ENCODE measurements at places on chromosomes 4 and X.

DNA sequence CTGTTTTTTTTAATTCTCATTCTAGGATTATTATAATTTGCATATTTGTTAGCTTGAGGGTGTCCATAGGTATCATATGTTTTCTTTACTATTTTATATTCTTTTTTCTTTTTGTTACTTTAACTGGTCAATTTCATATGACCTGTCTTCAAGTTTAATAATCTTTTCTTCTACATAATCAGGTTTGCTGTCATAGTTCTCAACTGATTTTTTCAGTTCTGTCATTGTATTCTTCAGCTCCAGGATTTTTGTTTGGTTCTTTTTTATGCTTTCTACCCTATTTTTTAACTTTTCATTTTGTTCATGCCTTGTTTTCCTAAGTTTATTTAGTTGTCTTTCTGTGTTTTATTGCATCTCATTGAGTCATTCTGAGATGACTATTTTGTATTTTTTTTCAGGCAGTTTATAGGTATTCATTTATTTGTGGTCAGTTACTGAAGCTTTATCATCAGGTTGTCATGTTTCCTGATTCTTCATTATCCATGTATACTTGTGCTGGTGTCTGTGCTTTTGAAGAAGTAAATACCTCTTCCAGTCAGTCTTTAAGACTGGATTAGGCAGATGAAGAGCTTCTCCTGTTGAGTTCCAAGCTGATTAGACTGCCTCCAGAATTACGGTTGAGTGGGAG, 220.3 kb upstream of the VEGFC start:
- no peak for DNase-seq

DNA sequence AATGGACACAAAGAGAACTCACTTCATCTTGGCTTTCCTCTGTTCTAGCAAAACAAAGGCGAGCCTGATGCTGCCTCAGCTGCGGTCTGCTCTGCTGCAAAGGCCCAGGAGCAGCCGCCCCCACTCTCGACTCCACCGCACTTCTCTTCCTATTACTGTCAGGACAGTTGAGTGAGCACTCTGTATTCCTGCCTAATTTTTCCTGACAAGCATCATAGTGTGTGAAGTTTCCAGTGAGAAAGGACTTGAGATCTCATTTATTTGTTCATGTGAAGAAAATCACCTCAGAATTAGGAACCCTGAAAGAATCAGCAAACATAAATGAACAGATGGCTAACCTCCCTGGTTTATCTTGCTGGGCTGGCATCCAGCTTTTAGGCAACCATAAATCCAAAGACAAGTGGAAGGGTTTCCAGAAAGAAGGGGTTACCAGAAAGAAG, 15.6 kb downstream of the SCARB2 start:
- peak; percentile 86 for DNase-seq

DNA sequence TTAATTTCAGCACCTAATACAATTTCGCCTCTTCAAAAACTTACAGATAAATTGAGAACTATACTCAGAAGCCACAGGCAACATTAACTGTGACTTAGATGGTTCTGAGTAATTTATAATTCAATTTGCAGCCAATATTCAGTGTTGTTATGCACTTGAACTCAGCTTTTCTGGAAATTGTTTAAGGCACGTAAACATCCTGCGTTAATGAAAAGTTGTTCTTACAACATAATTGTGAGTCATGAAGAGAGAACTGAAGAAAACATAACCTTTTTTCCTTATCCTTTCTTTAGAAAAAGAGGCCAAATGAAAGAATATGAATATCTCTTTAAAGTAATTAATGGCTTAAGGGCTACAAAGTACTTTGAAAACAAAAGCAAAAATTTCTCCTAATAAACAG, 16.6 kb upstream of the H2AZ1 start:
- no peak for DNase-seq

- DNase-seq: no peak
Measured at GRCh38 chr4:188175288-188175687, 36.0 kb downstream of the TRIML1 start.

DNA sequence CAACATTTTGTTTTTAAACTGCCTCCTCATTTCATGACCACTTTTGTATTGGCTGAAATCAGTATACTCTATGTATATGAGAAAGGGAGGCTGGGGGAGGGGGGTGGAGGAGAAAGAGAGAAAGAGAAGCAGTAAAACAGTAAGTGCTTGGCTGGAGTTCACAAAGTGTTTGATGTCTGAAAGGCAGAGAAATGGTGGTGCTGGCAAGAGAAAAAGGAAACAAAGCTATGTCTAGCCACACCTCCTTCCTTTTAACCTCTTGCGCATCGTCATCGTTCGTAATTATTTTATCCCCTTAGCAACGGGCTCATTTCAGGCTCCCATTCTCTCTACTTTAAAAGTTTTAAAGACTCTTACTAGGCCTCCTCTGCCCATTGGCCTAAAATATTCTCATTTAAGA, 25.6 kb downstream of the RPA4 start:
- no peak for DNase-seq

All from posterior cingulate gyrus (tissue), 11 donors.